ENCODE measurements at places on chromosomes 16 and 17. TPM values are rescaled to one million over a fixed set of nuclear protein-coding genes. Genes with fewer than 3 reads are reported as not detected.

The SERPINF2 gene
- total RNA-seq, result 2.3 TPM

The MYOCD gene
- 1.0 TPM for total RNA-seq

The HOXB9 gene
- 7.8 TPM for total RNA-seq

The TEX19 gene
- total RNA-seq, result 0.41 TPM

The SEPTIN12 gene
- not detected for total RNA-seq

The CNP gene
- total RNA-seq, result 71.6 TPM

The RNF227 gene
- total RNA-seq, result 1.7 TPM

The PROCA1 gene
- total RNA-seq, result 1.1 TPM

The SP6 gene
- 2.9 TPM for total RNA-seq

The HAS3 gene
- total RNA-seq, result 41.0 TPM

The MYH3 gene
- total RNA-seq, result 0.99 TPM

The KRTAP1-1 gene
- not detected for total RNA-seq

The OTOP3 gene
- not detected for total RNA-seq

The YPEL2 gene
- 2.8 TPM for total RNA-seq

The APOBR gene
- 0.08 TPM for total RNA-seq

The CDK3 gene
- total RNA-seq, result 3.6 TPM

The CLEC10A gene
- not detected for total RNA-seq

The KRT36 gene
- total RNA-seq, result not detected

The PLSCR3 gene
- total RNA-seq, result 46.1 TPM

The KCNAB3 gene
- total RNA-seq, result 2.7 TPM

The KRT37 gene
- total RNA-seq, result not detected

The WFDC1 gene
- not detected for total RNA-seq

The TBC1D3C gene
- total RNA-seq, result not detected

The CACNG3 gene
- total RNA-seq, result not detected

The BAIAP2 gene
- total RNA-seq, result 91.9 TPM

The TK2 gene
- 16.6 TPM for total RNA-seq

The HAGH gene
- 73.6 TPM for total RNA-seq

The KRTAP3-2 gene
- not detected for total RNA-seq

The TAOK2 gene
- total RNA-seq, result 34.3 TPM

The GDPD3 gene
- total RNA-seq, result 1.6 TPM

The PMP22 gene
- 226 TPM for total RNA-seq

The HCRT gene
- not detected for total RNA-seq

The SLFN5 gene
- total RNA-seq, result 2.3 TPM

The HSPB9 gene
- total RNA-seq, result not detected

The KRT32 gene
- not detected for total RNA-seq

The KRT23 gene
- total RNA-seq, result not detected

The NPIPA2 gene
- 2.0 TPM for total RNA-seq

The CCDC200 gene
- total RNA-seq, result not detected

The SKA2 gene
- total RNA-seq, result 109 TPM

The CRHR1 gene
- total RNA-seq, result 0.75 TPM

The YWHAE gene
- 570 TPM for total RNA-seq

The TEX14 gene
- total RNA-seq, result 0.21 TPM

The TAT gene
- not detected for total RNA-seq

The ATP1B2 gene
- total RNA-seq, result 0.20 TPM

Data from A549 treated with ZK216348 at 1 μM for 4 hours (cell line).